ENCODE measurements at places on chromosomes 5 and 9. TPM values are rescaled to one million over a fixed set of nuclear protein-coding genes. Genes with fewer than 3 reads are reported as not detected.

The BAAT gene
- total RNA-seq, result 0.31 TPM

The RETREG1 gene
- 71.3 TPM for total RNA-seq

- peak; percentile 12 for DNase-seq
Measured at GRCh38 chr9:112111461-112111860, 63.6 kb downstream of the SUSD1 start.

GRCh38 chr5:150661821-150662596 is 958 bp downstream of the MYOZ3 start:
- DNase-seq, result no peak

DNA sequence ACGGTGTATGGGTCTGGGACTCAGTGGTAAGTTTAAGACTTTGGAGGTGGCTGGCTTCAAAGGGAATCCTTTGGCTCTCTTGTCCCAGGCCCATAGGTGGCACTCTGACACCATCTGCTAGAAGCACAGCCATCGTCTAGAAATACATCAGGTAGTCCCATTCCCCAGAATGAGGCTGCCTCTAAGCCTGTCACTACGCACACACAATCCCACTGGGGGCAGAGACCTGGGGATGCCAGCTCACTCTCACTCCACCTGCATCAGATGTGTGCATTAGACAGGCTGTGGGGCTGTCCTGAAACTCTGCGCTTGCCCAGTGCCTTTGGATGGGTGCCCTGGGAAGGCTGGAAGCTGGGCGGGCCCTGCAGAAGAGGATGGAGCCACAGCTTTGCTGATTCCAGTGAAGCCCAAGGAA is 127.5 kb upstream of the PANK3 start:
- peak; percentile 14 for DNase-seq

- DNase-seq, result peak; percentile 25
Measured at GRCh38 chr5:151022511-151023018, 2.2 kb downstream of the GPX3 start.

The SLC25A2 gene
- total RNA-seq, result not detected

The IL9 gene
- total RNA-seq, result not detected

The MELK gene
- total RNA-seq, result 5.9 TPM

DNA sequence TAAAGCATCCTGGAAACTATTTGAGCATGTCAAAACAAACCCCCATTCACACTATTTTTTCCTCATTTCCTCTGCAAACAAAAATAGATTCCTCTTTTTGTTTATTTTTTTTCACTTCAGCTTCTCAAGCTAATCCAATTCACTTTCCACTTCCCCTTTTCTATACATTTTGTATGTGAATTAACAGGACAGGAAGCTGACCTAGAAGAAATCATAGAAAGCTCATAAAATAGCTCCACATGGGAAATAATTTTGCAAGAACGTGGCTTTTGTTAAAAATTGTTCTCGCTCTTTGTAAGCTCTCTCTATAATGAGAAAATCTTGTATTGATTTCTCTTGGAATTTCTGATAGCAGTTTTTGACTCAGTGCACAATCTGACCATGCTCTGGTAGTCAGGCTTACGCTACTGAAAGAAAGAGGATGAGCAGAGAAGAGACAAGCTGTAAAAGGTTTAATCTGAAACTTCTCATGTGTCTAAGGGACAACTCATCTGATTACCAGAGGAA is 215.8 kb downstream of the ADAMTS12 start:
- no peak for DNase-seq

The UBE2R2 gene
- total RNA-seq, result 22.9 TPM

The POLR3G gene
- total RNA-seq, result 4.5 TPM

The CDK5RAP2 gene
- total RNA-seq, result 26.8 TPM

DNA sequence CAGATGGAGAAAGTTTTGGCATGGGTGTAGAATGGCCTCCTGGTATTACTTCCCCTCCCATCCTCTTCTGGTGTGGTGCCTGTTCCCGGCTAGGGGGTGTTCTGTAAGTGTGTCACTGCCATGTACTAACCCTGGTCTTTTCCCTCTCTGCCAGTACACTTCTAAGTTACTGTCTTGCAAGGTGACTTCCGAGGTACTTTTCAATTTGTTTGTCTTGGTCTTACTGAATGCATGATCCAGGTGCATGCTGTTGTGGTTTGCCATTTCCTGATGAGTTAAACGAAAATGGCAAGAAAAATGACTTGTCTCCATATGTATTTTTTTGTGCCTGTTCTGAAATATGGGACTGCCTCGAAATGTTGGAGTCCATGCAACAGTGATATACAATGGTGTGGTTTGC is 46.0 kb downstream of the C9orf152 start:
- DNase-seq, result no peak

GRCh38 chr5:131758520-131758900 is 38.3 kb downstream of the FNIP1 start:
- no peak for DNase-seq

DNA sequence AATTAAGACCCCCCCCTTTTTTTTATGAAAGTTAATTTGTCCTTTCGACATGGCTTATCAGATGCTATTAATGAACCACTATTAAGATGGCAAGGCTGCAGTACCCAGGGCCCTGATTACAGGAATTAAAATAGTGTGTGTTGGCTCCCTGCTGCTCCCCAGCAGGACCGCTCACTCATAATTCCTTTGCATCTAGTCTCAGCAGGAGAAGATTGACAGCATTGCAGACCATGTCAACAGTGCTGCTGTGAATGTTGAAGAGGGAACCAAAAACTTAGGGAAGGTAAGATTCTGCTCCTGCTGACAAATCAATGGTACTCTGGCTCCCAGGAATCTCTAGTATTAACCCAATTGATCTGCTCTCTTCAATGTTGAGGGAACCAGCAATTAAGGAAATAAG is 61.0 kb downstream of the STX17 start:
- DNase-seq, result no peak

The TLE1 gene
- total RNA-seq, result 49.4 TPM

GRCh38 chr5:57586649-57587048 is 104.0 kb upstream of the ACTBL2 start:
- DNase-seq, result no peak

DNA sequence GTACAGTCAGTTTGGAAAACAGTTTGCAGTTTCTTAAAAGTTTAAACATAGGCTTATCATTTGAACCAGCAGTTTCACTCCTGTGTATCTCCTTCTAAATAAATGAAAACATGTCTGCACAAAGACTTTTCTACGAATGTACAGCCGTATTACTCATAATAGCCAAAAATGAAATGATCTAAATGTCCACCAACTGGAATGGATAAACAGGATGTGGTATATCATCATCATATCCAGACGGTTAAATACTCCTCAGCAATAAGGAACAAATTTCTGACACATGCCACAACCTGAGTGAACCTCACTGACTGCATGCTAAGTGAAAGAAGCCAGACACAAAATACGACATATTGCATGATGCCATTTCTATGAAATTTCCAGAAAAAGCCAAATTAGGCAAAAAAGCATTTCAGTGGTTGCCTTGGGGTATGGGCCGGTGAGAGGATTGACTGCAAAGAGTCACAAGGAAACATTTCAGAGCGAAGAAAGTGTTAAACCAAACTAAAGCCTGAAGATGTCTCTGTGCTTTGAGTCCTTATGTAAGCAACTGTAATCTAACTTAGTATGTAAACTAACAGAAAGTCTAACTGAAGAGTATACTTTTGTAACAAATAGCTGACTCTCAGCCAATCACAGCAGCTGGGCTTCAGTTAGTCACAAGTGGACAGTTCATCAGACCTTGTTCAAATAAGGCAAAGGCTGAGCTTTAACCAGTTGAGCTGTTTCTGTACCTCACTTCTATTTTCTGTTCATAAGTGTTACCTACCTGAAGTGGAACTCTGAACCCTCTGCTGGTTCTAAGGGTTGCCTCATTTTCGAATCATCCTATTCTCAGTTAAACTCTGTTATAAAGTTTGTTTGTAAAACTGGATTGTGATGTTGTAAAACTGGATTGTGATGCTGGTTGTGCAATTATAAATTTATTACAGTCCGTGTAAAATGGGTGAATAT is 65.2 kb downstream of the TRIO start:
- no peak for DNase-seq

DNA sequence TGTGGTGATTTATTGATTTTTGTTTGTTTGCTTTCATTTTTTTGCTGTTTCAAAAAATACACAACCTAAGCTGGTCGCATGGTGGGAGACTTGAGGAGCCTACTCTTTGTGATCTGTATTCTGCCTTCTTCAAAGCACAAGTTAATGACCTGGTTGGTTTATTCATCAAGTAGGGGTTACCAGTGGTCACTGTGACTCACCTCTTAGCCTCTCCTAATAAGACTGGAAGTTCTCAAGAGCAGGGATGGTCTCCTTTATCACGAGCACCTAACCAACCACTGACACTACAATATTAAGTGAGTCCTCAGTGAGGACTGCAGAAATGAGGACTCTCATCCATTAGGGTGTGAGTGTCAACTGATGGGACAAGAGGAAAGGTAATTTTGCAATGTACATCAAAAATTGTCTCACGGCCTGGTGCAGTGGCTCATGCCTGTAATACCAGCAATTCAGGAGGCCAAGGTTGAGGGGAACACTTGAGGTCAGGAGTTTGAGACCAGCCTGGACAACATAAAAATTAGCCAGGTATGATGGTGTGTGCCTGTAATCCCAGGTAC is 13.6 kb upstream of the MTMR12 start:
- no peak for DNase-seq

The FRRS1L gene
- total RNA-seq, result 82.2 TPM

The TMEM171 gene
- 0.78 TPM for total RNA-seq

DNA sequence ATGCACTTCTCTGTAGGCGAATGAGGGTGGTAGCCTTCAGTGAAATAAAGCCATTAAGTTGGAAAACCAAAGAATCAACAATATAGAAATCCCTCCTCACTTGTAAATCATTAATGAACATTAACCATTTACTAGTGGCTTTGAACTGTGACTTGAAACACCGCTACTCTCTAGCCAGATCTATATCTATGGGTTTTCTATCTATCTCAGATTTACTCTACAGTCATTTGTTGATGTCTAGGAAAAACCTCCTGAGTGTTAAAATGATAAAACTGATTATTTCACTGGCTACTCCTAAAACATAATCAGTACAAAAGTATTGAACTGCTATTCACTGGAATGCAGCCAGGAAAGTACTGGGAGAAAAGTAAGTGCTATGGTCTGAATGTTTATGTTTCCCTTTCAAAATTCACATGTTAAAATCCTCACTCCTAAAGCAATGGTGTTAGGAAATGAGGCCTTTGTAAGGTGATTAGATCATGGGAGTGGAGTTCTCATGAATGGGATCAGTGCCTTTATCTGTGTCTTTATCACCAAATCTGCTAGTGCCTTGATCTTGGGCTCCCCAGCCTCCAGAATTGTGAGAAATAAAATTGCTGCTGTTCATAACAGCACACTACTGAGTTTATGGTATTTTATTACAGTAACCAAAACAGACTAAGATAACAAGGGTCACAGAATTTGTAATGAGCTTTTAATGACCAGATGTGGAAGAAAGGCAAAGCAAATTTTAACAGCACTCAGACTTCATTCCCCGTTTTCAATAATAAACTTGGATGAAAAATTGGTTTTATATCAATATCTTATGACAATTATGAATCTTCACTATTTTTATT is 8.6 kb upstream of the OXCT1 start:
- no peak for DNase-seq

GRCh38 chr5:157445745-157446411 is 14.1 kb upstream of the NIPAL4 start:
- no peak for DNase-seq

The EHMT1 gene
- 68.3 TPM for total RNA-seq

Measured in occipital lobe (tissue), 3 donors.